ENCODE measurements at places on chromosomes 2 and 18. TPM values are rescaled to one million over a fixed set of nuclear protein-coding genes. Genes with fewer than 3 reads are reported as not detected.

POTEI gene
- total RNA-seq, result not detected

WNT10A gene
- 1.1 TPM for total RNA-seq

EVX2 gene
- total RNA-seq, result not detected

IGFBP5 gene
- total RNA-seq, result under 0.01 TPM

FBLN7 gene
- total RNA-seq, result under 0.01 TPM

- DNase-seq, result no peak
Measured at GRCh38 chr18:54203914-54204313, 20.6 kb downstream of the MBD2 start.

- DNase-seq, result no peak
Measured at GRCh38 chr2:225233234-225233633, 166.3 kb upstream of the NYAP2 start.

DNA sequence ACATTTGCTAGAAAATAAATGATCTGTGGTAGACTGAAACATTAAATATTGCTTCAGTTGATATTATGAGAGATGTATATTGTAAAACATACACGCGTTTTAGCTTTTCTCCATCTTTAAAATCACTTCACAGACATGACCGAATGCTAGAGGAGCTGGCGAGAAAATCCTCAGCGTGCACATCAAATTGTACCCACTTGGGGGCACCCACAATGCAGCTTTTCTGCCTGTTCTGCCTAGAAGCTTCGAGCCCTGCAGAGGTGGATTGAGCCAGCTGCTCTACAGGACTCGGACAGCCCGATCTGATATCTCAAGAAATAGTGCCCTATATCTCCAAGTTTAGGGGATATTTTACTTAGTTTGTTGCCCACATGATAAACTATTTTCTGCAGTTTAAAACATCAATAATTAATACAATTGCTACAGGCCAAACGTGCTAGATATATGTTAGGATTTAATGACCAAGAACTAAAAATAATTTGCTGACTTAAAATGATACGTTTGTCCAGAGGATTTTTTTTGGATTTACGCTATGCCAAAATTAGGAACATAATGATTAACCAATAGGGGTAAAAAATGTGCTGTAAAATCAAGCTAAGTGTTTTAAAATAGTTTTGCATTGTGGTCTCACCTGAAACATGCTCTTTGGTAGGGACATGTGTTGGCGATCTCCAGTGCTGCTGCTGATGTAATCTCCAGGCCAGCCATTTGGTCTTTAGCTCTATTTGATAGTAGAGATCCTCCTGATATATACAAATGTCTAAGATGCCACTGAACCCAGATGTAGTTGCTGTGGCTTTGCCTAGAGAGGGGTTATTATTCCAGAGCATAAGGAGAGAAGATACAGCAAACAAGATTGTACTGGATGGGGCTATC, 22.3 kb upstream of the ATP5MC3 start:
- DNase-seq, result peak; percentile 65

DNA sequence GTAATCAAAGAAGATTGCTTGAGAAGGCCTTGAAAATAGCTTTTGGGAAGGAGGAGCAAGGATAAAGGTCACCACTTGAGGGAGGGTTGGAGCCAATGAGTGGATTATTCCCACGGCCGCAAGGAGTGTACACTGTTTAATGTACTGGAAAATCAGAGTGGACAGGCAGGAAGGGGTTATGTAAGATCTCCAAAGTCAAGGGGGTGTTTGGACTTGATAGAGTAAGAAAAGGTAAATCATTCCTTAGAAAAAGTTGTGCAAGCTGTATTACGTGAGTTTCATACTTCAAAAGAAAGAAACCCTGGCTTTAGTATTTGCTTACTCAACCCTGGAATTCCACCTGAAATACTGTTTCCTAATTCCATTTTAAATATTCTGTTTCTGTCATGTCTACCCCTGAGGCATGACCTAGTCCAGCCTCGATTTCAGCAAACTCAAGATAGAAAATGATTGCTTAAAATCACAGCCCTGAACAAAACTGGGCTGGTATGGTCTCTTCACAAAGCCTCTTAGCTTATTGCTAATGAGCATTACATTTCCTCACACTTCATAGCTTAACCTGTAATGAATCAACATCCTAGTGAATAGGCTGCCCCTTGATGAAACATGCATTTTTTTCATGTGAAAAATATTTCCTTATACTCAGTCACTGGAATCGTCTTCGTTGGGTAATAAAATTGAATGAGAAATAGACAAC, 1.1 kb downstream of the MREG start:
- DNase-seq, result no peak

GRCh38 chr2:218920504-218920903, 39.0 kb upstream of the CDK5R2 start:
- DNase-seq, result no peak

- no peak for DNase-seq
Measured at GRCh38 chr18:55121397-55122170, 162.3 kb upstream of the CCDC68 start.

DNA sequence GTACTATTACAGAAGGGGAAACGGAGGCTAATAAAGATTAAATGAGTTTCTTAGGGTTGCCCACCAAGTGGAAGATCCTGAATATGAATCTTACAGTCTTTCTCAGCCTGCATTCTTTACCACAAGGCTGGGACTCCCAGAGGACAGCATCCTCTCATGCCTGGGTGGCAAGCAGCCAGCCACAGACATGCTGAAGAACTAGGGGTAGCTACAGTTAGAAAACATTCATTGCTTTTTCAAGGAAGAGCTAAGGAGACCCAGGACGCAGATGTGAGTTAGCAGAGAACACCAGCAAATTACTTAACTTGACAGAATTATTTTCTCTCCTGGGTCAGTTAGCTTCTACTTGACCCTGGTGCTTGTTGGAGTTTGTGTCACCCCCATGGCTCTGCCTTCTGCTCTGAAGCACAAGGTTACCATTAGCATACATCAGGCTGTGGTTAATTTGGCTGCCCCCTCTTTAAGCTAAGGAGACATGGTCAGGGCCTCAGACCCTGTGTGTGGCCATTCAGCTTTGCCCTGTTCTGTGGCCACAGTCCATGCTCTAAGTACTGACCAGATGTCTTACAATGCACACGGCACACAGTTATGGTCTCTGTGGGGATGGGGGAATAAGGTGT, 132.3 kb upstream of the TNP1 start:
- no peak for DNase-seq

DNA sequence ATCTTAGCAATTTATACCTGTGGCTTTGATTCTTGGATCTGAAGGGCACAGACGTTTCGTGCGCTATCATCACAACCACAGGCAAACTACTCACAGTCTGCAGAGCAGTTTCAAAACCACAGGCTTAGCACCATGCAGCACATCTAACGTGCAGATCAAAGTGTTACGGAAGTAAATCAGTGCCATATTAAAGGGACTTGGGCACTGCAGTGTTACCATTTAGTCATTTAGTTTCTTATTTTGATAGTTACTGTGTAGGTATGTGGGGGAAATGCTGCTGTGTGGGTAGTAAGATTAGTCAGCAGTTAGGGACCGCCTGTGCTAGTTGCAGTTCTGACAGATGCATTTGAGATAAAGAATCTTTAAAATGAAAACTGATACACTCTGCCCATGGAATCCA, 384.0 kb downstream of the NBAS start:
- DNase-seq, result peak; percentile 22

DNA sequence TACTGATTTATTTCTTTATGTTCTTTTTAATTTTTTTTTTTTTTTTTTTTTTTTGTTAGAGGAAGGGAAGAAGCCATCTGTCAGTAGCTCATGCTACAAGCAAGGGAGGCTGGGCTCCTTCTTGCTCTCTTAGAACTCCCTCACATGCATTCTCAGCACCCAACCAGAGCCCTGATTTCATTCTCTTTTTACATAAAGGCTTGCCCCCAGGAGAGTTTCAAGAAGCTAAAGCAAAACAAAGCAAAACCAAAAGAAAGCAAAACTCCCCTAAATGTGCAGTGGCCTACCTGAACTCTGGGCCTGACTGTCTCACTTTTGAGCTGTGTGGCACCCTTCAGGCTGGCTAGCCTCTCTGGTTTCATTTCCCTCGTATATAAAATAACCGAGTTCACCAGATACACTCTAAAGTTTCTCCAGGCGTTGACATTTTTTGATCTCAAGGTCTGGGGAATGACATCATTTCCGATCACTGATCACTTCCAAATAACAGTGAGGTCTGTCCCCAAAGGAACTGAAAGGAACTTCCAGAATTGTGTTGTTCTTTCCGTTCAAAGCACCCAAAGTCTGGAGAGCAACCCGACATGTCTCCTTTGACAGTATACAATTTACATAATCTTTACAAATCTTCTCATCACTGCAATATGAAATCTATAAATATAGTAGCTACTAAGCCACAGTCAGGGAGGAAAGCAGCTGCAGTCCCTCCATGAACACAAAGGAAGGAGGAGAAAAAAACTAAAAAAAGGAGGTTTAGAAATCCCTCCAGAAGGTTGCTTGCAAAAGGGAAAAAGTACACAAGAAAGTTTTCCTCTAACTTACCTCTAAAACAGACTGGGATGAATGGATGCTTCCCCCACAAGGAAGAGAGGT, 145.6 kb upstream of the NCK2 start:
- DNase-seq, result no peak

DNA sequence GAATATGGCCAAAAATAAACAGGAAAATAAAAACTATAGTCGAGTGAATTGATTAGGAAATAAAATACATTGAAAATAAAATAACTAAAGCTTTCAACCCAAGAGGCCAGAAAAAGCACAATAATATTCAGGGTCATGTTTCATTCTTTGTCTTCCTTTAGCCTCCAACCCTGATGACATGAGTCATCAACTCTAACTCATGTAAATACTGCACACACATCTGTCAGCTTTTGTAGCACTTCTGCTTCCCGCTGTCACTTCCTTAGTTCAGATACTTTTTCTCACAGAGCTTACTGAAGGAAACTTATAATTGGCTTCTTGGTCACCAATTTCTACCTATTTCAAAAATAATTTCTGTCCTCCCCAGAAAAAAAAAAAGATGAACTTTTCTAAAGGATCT, 112.8 kb downstream of the UPP2 start:
- DNase-seq, result no peak

Data from hematopoietic multipotent progenitor cell (in vitro differentiated cells).